AML-193 (cell line): ENCODE measurements at places on chromosomes 4 and X.

GRCh38 chr4:152599095-152599494 lies 63.2 kb upstream of the FBXW7 start:
- no peak for DNase-seq

DNA sequence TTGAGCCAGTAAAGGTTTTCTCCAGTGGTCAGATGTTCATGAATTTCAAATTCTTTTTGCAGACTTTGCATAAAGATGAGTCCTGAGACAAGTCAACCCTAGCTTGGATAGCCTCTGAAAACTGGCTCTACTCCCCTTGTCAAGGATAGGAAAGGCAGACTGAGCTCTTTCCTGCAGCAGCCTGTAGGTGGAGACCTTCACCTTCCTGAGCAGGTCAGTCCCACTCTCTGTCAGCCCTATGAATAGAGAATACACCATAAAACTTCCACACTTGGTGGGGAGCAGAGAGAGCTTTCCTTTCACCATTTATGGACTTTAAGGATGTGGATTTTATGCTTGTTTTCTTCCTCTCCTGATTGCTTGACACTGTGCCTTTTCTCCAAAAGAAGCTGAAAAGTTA lies 41.9 kb downstream of the PCDH19 start:
- DNase-seq, result no peak

- DNase-seq, result peak; percentile 47
Observed at GRCh38 chrX:70030301-70030767, 19.4 kb downstream of the AWAT2 start.

- no peak for DNase-seq
Observed at GRCh38 chr4:177322266-177322665, 12.6 kb downstream of the NEIL3 start.

DNA sequence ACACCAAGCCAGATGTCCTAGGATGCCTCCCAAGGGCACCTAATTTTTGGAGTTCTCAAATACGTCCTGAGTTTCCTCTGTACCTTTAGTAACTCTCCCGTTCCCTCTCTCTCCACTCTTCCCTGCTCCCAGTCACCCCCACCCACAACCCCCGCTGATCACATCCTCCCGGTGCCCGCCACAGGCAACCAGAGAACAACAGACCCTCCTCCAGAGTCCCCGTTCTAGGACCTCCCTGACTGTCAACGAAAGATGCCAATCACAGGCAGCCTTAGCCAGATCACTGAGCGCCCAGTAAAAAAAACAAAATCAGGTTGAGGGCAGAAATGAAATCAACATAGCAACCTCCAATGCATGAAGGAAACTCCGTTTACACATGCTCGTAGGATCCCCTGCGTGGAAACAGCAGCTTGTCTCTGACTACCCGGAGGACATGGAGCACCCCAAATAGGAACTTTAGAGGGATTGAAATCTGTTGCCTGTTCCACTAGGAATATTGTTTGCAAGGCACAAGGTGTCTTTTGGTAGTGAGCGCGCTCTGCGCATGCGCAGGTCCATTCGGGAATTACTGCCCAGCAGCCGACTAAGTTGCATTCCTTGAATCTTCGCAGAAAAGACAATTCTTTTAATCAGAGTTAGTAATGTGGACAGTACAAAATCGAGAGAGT lies at the start of gene GABRB1:
GABRB1 (plus strand) TSS at position 557 of the 668 bp plus-strand sequence.
- DNase-seq, result no peak

DNA sequence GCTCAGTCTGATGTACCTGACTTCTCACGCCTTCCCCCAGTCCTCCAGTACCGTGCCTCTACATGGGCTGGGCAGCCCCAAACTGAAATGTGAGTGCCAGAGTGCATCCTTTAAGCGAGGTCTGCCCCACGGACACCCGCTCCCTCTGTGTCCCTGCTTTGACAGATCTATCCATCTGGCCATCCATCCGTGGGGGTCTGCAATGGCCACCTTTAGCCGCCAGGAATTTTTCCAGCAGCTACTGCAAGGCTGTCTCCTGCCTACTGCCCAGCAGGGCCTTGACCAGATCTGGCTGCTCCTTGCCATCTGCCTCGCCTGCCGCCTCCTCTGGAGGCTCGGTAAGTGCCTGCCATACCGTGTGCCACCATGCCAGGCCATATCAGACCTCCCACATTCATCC lies 827 bp downstream of the PORCN start:
- DNase-seq, result no peak

- no peak for DNase-seq
Observed at GRCh38 chr4:113785781-113786180, 24.2 kb upstream of the CAMK2D start.
